Substantia nigra (tissue), 51 donors: ENCODE measurements at places on chromosomes 1 and 21.

DNA sequence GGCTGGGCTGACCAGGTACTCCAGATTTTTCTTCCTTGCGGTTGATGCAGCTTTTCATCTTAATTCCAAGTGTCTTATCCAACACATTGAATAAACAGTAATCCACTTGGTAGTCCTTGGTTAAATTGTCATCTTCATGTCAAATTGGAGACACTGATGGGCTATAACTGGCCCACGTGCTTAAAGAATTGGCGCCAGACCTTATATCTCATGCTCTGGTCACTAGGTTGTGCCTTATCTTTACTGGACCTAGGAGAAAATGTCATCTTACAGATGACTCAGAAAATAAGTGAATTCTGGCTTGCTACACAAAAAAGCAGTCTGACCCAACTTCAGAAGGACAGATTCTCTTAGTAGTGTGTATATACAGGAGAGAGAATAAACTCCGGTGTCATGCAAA, 16.2 kb downstream of the LRRC42 start:
- no peak for DNase-seq

GRCh38 chr1:212498283-212499040, 65.7 kb downstream of the NENF start:
- DNase-seq: no peak

DNA sequence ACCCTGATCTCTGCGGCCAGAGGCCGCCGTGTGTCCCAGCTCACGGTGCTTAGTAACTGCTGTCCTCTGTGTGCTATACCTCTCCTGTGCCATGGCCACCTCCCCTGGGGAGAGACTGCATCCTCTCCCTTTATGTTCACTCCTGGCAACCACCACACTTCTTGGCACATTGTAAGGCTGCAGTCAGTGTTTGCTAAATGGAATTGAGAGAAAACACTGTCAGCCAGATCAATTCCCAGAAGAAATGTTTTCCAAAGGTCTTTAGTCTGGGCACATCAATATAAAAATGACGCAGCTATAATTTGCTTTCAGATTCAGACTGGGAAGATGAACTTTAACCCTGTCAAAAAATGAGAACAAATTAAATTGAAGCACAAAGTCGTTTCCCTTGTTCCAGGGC, 96.8 kb downstream of the BEND5 start:
- no peak for DNase-seq

GRCh38 chr1:69998847-69999246, 206.5 kb downstream of the LRRC40 start:
- DNase-seq: no peak

DNA sequence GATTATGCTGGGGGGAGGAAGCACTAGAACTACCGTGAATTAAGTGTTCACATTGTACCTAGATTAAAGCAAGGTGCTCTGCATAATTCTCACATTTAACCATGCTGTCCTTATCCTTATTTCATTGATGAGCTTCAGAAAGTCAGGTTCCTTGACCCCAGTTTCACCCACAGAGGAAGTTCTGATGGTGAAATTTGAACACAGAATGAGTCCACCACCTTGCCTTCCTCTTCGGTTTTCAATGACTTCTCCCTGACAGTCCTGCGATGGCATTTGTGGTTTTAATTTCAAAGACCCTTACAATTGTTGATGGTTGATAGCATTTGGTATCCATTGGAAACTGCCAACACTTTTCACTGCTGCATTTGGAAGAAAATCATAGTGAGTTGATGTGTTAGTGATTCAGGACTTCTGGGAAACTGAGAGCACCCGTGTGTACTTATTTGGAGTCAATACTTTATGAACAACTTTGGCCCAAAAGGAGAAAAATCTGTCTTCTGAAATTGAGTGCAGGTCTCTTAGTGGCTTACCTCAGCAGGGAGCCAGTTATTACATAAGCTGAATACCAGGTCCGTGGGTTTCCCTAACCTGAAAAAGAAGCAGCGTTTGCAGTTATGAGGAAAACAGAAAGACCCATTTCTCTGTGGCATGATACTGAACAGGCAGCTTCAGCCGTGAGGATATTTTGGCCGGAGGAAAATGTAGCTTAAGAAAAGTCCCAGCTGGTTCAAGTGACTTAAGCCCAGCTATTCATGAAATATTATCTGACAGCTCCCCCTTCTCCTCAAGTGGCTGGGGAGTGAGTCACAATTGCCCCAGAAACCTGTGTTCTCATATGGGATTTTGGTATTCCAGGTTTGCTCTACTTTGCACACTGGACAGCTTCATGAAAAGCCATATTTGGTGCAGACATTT, 47.5 kb downstream of the ROR1 start:
- DNase-seq: no peak

DNA sequence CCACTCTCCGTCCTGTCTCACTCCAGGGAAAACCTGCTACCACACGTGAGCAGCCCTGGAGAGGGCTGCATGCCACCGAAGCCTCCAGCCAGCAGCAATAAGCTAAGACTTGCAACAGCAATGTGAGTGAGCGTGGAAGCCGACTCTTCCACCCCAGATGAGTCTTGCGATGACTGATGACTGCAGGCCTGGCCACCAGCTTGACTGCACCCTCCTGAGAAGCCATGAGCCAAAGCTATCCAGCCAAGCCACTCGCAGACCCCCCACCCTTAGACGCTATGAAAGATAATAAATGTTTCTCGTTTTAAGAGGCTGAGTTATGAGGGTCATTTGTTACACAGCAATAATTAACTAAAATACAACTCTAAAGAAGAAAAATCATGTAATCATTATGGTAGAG, 118.6 kb upstream of the GALNT2 start:
- DNase-seq: no peak

- DNase-seq: no peak
Observed at GRCh38 chr1:244163861-244164510, 112.9 kb downstream of the ZBTB18 start.

DNA sequence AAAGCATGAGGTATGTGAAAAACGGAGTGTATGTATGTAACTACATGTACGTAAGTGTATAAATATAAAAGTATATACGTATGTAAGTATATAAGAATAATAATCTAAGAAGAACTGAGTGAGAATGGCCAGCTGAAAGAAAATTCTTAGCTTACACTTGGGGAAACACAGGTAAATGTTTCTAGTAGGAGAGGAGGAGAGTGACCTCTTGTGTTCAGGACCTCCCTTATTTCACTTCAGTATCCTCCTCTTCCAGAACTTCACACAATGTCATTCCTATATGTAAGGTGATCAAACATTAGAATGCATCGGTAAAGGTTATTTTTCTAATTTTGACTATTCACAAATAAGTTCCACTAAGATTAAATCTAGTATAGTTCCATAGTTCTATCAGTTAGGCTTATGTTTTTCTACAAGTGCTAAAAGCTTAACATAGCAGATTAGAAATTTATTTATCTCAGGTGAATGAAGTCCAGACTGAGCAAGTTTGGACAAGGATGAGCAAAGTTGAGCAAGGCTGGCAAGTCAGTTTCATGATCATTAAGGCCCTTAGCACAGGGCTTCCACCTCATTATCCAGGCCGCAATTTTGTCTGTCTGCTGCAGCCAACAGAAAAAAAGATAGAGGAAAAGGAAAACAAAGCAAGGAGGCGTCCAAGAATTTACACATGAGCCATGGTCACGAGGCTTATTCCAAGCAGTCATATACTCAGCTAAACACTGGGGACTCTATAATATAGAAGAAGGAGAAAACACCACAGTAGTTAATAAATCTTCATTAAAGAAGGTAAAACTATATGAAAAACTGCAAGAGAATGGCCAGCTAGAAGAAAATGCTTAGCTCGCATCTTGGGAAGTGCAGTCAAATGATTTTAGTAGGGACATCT, 7.1 kb upstream of the MROH9 start:
- DNase-seq: no peak

- DNase-seq: no peak
Observed at GRCh38 chr1:172723251-172723650, 64.3 kb downstream of the FASLG start.

GRCh38 chr1:170309389-170310013, 163.7 kb downstream of the NTMT2 start:
- DNase-seq: no peak

DNA sequence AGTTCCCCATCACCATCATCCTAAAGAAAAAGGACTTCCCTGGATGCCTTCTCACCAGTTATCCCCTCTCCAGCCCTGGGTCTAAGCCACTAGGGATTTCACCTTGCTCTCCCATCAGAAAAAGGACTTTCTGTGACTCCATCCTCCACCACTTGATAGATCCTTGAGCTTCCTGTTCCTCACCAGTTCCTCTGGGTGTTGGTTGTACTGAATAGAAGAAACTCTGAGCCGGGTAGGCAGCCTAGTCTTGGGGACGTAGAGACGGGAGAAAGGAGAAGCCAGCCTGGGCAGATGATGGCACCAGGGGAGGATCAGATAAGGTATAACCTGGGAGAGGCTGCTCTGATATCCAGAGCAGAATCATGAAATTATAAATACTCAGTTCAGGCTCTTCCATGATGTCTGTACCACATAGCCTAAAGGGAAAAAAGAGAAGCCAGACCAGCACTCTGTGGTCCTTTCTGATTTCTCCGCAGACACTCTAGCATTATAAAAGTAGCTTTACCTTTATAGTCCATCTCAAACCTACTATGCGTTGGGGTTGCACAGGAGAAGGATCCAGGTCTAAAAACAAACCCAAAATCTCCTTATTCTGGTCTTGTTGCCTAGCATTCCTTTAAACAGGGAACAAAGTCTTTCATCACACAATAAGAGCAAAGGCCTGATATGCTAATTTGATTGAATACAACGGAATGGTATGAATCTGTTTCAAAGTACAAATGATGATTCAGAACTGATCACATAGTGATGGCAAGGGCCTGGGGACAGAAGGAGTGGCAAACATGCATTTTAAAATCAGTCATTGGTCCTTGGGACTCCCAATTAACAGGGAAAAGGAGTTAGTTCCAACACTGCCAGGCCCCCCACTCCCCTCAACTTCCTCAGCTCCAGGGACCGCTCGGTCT, 1.2 kb upstream of the CD34 start:
- DNase-seq: no peak

DNA sequence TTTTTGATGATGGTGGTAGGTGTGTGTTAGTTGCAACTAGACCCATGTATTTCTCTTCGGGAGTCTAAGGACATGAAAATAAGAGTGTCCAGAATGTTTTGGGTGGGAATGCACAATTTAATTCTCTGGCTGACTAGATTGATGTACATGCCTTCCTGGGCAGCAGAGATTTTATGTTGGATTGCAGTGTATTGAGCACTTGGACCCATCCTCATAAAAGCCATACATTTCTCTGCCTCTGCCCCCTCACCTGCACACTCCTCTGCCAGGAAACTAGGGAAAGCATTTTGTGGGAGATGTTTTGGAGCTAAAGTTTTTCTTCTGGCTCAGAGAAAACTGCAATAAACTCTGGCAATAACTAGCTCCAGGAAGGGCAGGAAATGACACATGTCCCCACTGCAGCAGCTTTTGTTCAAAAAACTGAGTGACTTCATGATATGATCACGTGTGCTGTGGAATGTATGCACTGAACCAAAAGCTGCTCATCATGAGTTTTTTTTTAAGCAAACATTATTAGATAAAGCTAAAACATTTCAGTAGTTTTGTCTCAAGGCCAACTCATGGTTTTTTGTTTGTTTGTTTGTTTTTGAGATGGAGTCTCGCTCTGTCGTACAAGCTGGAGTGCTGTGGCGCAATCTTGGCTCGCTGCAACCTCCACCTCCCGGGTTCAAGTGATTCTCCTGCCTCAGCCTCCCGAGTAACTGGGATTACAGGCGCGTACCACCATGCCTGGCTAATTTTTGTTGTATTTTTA, 17.6 kb downstream of the RIT1 start:
- no peak for DNase-seq

DNA sequence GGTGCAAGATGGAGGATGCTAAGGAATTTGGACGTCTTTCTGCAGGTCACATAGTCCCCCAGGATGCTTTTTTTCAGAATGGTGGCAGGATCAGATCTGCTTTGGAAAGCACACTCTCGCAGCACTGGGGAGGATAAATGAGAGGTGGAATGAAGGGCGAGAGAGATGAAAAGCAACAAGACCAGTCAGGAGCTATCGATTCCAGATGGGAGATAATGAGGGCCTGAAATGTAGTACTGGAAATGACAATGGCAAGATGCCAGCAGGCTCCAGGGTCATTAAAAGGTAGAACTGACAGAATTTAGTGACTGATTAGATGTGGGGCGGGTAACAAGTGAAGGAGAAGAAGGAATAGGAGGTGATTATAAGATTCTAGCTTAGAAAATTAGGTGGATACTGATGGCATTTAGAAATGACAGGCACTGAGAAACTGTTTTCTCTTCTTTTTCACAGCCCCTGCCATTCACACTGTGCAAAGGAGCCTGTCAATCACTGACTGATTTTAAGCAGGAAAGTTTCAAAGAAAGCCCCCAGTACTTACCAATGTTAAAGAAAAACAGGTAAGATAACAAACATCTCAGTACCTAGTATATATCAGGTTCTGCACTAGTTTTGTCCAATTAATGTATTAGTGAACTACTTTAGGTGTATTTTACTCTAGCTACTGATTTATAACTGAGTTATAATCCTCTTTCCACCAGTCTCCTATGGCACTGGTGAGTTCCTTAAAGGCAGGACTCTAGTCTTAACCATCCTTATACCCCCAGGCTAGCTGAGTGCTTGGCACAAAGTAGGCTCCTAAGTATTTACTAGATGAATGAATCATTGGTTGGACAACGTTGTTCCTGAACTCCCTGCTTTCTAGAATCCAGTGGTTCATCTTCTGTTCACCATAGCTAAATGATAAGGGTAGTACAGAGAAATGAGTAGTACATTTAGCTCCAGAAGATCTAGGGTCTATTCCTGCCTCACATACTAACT, 9.2 kb downstream of the PIGM start:
- DNase-seq: no peak

- DNase-seq: no peak
Observed at GRCh38 chr1:70779571-70779970, 268.0 kb downstream of the PTGER3 start.

DNA sequence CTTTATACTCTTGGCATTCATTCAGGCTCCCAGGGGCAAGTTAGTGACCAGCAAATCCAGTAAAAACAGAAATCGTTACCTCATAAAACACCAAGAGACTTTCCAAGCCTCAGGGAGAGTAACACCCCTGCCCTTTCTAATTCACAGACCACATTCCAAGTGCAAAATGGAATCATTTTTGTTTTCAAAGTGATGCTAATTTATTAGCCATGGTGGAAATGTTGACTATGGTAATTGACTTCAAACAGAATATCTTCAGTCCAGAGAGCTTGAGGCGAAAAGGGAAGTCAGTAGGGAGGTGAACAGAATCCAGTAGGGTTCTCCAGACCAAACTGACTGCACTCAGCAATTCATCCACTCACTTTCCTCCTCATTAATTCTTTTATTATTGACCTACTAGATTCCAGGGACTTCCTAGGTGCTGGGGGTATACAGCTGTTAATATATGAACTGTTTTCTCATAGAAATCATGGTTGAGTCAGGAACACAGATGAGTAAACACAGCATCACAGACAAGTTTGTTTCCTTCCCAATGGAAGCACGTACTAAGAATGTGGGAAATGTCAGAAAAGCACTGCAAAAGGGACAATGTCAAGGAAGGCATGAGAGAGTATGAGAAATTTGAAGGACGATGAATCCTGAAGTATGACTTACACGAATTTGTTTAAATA, 388.5 kb upstream of the C1orf87 start:
- no peak for DNase-seq
